ENCODE measurements at places on chromosomes 13 and 19.
A peak's percentile ranks its signal among the peaks of the same experiment; 100 is the strongest.

DNA sequence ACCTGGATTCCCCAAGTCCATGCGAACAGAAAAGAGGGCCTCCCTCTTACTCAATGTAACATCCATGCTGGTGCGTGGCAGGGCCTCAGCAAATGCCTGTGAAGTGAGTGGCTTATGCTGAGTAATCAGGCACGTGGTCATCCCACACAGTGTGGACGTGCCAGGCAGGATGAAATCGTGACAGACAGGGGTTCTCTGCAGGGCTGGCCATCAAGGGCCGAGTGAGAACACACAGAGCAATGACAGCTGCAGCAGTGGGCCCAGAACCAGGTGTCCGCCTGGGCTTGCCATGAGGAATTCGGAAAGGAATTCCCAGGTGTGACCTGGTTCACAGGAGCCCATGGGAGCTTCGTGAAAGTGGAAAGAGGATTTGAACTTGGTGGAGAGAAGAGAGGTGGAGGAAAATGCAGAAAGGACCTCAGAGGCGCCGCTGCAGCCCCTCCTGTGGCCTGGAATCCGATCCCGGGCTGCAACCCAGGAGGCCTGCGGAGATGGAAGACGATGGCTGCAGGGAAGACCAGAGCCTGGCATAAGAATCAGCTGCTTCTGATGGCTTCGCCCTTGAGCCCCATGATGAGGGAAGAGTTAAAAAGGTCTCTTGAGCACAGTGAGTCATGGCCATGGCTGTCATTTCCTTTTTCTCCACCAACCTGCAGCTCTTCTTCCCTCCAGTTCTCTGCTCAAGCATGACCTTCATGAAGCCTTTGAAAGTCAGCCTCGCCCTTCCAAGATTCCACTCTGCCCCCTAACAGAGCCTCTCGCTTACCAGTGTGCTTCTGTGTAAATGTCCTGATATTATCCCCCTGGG, 34.6 kb upstream of the SOX1 start:
- no peak for DNase-seq

- DNase-seq: no peak
These were observed 3.4 kb downstream of the TMPRSS9 start for GRCh38 chr19:2363419-2363818.

DNA sequence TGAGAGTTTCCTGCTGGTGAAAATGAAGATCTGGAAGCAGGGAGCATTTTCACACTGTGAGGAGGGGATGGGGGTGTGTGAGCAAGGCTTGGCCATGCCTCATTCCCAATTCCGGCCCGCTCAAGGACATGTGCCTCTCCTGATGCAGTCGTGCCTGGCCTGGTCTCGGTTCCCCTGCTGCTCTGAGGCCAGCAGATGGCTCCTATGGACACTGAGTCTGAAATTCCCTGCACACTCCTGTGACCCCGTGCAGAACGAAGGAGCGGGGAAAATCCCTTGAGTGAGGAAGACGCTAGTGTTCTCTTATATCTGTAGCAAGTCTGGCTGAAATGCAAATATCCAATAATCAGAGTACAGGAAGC, 363 bp upstream of the ZNF763 start:
- peak; percentile 28 for DNase-seq

GRCh38 chr19:41711376-41712261, 3.2 kb downstream of the CEACAM5 start:
- DNase-seq: no peak

GRCh38 chr13:94057618-94058186, 421.8 kb downstream of the DCT start:
- no peak for DNase-seq

DNA sequence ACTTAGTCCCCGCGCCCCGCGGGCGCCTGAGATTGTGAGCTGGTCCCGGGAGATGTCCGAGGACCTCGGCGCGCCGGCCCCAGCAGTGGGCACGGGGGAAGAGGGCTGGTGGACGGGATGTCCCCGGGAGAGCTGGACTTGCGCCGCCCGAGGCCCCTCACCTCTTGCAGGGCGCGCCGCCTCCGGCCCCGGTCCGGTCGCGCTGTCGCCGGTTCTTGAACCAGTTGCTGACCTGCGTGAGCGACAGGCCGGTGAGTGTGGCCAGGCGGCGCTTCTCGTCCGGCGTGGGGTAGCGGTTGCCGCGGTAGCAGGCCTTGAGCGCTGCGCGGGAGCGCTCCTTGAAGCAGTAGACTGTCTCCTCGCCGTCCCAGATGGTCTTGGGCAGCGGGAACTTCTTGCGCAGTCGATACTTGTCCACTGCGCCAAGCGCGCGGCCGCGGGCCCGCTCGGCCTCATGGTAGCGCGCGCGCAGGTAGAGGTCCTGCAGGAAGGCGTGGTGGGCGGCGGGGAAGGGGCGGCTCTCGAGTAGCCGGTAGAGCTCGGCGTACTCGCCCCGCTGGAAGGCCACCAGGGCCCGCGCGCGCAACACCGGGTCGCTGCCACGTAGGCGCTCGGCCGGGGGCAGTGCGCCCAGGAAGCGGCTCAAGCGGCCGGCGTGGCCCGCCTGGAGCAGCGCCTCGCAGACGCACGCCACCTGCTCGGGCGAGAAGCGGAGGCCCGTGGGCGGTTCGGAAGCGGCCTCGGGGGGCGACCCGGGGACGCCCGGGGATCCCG, 984 bp downstream of the SIX5 start:
- peak; percentile 44 for DNase-seq

DNA sequence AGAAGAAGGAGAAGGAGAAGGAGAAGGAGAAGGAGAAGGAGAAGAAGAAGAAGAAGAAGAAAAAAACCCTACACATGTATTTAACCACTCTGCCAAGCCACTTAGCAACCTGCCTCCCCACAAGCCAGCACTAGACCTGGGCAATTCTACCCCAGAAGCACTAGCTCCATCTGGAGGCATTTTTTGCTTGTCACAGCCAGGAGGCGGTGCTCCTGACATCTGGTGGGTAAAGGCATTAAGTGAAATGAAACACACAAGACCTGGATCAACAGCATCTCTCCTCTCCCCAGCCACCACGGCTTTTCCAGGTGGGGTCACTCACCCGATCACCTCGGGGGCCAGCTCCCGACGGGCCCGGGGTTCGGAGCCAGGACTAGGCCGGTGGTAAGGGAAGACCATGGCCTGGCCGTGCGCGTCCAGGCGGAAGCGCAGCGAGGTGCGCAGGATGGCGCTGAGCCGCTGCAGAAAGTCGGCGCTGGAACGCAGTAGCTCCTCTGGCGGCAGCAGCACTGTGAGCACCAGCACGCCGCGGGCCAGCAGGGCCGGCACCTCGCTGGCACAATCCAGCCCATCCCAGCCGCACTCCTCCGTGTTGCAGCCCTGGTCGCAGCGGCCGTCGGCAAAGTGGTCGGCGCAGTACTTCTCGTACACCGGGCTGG, 26.9 kb downstream of the NOTCH3 start:
- DNase-seq: no peak
